Iris pigment epithelial cell (primary cell): ENCODE measurements at places on chromosomes 5 and 9.

- no peak for DNase-seq
Observed at GRCh38 chr5:10056228-10056760, 193.4 kb downstream of the ATPSCKMT start.

- no peak for DNase-seq
Observed at GRCh38 chr5:177097016-177097985, 10.6 kb downstream of the FGFR4 start.

GRCh38 chr5:3103262-3103811, 351.9 kb upstream of the IRX2 start:
- no peak for DNase-seq

- no peak for DNase-seq
Observed at GRCh38 chr5:178231539-178232123, 971 bp downstream of the PHYKPL start.

- no peak for DNase-seq
Observed at GRCh38 chr9:86285261-86285660, 2.9 kb upstream of the ISCA1 start.
